Activated CD8-positive, alpha-beta memory T cell treated with anti-CD3 and anti-CD28 coated beads for 4 hours (primary cell): ENCODE measurements at places on chromosomes 2 and 18.

DNA sequence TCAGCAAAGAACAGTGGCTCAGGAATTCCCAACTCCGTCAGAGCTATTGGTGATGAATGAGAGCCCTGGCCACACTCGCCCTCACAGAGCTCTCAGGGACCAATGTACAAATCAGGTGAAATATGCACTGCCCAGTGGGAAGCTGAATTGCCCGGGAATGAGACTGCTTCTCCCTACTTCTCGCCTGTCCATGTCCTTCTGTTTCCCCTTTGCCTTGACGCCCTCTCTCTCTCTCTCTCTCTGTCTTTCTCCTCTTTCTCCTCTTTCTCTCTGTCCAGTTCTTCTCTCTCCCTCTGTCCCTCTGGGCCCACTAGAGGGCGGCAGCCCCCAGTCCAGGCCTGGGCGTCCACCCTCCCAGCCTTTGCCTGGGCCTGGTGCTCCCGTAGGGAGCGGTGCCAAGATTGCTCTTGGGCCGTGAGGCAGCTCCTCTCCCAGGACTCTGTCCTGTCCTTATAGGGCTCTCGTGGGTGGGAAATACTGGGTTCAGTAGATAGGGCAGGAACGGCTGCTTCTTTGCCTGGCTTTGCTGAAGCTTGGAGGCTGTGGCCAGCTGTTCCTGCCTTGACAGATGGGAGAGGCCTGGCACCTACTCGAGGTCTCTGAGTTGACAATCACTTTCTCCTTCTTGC, 28.4 kb upstream of the PUM2 start:
- DNase-seq: no peak

GRCh38 chr18:54740136-54740846, 88.0 kb upstream of the RAB27B start:
- DNase-seq: no peak

DNA sequence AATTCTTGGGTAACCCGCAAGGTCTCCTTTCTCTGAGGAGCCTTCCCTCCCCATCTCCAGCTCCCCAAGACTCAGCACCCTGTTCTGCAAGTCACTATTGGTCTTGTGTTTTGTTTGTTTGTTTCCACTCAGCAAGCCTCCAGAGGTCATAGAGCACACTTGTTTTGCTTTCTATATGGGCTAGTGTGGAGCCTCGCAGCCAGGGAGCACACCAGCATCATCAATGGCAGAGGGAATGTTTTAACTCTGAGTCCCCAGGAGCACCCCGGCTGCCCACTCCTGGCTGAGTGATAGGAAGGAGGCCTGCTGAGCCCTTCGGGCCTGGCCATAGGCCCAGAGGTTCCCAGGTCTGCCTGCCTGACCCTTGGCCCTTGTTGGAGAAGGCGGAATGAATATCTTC, 36.6 kb downstream of the GLI2 start:
- no peak for DNase-seq

DNA sequence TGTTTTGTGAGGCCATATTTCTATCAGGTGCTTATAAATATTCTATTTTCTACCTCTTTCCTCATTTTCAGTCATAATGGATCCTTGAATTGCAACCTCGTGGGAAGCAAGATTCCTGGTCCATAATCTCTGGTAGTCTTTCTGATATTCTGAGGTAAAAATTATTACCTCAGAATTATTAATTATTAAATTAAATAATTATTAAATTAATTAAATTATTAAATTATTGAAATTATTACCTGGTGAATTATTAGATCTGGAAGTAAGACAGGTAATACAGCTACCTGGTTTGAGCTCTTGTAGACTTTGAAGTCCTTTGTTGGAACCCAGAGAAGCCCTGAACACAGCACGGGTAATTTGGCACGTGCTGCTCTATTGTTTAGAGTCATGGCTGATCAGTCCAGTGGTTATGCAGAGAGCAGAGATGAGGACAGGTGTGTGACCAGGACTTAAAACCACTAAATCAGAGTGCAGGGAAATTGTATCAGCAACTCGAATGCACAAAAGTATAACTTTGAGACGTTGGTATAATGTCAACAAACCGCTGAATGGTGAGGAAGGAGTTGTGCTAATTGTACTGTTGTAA, 46.8 kb upstream of the PTPRM start:
- no peak for DNase-seq

GRCh38 chr2:38441346-38441745, 64.3 kb upstream of the ATL2 start:
- no peak for DNase-seq

DNA sequence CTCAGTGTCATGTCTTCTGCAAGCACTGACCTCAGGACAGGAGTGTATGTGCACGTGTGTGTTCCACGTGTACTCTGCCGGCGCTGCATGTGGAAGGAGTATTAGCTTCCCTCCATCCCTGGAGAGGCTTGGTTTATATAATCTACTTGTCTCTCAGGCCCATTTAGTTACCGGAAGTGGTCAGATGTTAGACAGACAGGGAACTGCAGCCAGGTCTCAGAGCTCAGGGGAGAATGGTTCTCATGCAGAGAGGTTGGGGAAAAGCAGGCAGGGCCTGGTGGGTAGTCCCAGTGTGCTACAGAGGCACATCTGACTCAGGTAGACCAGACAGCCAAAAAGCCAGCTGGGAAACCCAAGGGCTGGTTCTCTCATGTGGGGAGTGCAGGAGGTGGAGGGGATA, 167.9 kb downstream of the CTIF start:
- no peak for DNase-seq

- no peak for DNase-seq
Measured at GRCh38 chr2:8402222-8402621, 279.6 kb upstream of the ID2 start.

DNA sequence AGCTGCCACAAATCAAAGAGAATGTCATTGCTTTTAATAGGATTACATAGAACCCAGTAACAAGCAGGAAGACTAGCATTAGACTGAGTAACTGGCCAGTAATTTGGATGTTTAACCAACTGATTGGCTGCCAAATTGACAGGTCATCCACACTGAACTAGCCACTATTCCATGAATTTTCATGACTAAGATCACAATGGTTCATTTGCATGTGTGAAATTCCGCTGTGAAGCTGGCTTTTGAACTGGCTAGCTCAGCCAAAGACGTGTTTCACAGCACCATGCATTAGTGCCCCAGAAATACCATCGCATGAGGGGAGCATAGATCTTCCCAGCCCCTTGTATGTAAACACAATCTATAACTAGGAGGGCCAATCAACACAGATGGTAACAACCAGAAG, 649.8 kb downstream of the ARHGAP15 start:
- DNase-seq: no peak

DNA sequence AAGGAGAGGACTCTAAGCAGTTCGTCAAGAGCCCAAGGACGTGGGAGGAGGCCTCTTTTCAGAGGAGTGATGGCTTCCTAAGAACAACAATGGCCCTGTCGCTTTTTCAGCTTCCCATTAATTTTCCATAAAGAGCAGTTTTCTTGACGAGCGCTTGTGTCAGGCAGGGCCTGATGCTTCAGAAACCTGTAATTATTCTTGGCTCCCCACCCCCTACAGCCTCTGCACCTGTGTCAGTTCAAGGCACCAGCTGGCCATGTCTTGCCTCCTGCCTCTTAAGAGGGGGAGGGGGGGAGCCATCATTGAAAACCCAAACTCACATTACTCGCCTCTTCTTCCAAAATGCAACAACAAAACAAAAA, 32.3 kb downstream of the KLF7 start:
- no peak for DNase-seq

GRCh38 chr2:109110170-109110569, 18.8 kb upstream of the SH3RF3 start:
- DNase-seq: no peak

DNA sequence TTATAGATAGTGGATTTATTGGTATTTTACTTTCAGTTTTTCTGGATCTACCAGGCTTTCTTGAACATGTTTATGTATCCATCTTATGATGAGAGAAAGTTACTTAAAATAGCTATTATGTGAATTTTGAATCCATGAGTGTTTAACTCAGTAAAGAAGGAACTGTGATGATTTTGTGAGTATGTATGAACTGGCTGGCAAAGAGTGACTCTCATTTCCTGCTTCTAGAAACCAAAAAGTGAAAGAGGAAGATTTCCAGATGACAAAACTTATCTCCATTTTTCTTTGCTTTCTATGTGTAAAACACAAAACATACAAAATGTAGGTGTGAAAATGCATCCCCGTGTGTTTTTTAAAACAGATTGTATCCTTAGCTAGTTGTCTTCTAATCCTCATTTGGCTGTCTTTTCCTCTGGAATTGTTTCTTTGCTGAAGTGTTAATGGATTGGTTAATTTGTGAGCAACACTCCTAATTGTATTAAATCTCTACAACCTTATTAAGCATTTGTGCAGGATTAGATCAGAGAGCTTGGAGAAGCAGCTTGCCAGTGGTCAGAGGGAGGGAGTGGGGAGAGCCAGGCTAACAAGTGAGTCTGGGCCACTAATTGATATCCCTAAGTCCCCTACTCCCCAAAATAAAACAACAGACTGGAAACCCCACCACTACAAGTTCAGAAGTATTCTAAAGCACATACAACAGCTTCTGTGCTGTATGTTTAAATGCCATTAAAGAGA, 23.9 kb downstream of the PTPRM start:
- DNase-seq: no peak

- no peak for DNase-seq
Measured at GRCh38 chr2:134206031-134206430, 47.8 kb upstream of the MGAT5 start.

GRCh38 chr2:240713928-240714746, 22.5 kb downstream of the AQP12A start:
- DNase-seq: no peak

DNA sequence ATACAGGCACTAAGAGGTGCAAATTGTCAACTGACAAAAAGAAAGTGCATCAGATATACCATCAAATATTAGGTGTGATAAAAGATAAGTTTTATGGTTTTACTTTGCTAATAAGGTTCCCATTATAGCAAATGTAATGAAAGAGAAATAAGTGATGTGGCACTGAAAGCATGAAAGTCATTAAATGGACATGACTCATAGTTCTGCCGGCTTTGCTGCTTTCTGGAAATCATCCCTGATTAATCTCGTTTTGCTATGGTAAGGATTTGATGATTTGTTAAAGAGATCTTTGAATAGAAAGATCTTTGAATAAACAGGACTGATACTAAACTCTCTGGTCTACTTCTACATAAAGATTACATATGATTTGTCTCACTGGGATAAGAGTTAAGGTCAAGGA, 72.7 kb downstream of the CLIP4 start:
- no peak for DNase-seq

DNA sequence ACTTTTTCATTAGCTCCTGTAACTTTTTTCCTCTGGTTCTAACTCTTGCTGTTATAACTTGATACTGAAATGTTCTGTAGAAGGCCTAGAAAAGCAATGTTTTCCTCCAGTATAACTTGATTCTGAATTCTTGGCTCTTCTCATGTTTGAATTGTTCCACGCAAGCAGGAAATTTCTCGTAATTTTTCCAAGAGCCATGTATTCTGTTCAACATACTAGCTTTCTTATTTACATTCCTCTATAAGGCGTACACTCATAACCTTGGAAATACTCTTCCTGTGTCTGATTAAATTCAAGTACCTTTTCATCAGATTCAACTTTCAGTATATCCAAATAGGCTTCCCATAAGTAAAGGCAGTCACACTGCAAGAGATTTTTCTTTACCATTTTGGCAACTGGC, 109.1 kb downstream of the SMAD2 start:
- no peak for DNase-seq

DNA sequence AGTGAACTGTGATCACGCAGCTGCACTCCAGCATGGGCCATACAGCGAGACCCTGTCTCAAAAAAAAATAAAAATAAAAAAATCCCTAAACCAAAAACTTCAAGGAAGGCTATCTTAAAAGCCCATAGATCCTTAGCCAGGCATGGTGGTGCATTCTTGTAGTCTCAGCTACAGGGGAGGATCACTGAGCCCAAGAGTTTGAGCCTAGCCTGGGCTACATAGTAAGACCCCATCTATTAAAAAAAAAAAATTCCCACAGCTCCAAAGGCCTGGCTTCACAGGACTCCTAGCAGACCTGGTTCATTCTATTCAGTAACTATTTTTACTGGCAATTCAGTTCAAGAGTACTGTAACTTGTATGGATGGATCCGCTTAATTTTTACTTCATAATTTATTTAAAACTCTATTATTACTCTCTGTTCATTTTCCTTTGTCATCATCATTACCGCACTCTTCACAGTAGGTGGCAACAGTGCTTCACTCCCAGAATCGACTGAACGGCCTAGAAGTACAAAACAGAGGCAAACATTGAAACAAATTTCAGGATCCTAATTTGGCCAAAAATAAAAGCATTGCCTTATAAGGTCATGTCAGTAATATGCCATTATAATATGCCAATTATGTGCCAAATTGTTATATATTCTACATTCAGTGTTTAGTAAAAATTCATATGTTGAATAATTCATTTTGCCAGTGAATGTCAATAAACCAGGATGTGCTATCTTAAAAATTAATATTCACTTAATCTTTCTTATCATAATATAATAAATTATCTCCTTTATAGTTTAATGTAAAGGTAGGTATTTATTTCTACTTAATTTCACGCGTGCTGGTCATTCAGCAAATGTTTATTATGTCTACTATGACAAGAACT, 14.3 kb upstream of the STAM2 start:
- no peak for DNase-seq

DNA sequence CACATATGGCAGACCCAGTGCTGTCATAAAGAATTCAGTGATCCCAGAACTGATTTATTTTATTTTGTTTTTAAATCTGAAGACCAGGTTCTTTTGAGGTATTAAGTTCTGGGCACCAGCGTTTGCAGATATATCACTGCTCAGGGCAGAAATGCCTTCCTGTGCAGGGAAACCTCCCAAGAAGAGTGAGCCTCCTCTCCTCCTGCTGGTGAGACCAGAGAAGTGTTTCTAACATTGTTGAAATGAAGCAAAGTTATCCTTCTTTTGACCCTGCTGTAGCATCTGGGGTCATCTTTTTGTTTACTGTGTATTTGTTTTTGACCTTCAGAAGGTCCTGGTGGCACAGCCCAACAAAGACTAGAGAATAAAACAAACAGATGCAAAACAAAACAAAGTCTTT, 94.0 kb downstream of the AQP4 start:
- DNase-seq: no peak
